ENCODE measurements at places on chromosomes 7 and 10. TPM values are rescaled to one million over a fixed set of nuclear protein-coding genes. Genes with fewer than 3 reads are reported as not detected.

GRCh38 chr10:49359349-49360270, 36.3 kb downstream of the DRGX start:
- DNase-seq = no peak

GRCh38 chr10:17782921-17783665, 26.1 kb upstream of the MRC1 start:
- no peak for DNase-seq

DNA sequence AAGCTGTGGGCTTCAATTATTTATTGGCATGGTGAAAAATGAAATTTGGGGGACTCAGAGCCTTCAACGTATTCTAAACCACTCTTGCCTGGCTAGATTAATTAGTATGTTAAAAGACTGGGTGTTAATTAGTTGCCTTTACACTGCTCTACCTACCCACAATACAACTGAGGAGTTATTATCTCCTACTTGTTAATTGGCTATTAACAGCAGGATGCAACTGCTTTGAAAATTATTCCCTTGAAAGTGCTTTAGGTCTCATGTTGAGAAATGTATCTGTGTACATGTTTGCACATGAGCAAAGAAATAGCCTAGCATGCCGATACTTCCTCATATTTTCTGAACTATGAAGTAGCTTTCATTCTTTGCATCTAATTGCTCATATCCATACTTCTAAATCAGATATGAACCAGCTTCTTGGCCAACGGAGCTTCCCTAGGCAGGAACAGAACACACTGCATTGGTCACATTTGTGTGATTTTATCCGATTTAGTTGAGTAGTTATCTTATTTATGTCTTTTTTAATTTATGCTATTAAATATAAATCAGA, 155.8 kb downstream of the GPAM start:
- DNase-seq = no peak

DNA sequence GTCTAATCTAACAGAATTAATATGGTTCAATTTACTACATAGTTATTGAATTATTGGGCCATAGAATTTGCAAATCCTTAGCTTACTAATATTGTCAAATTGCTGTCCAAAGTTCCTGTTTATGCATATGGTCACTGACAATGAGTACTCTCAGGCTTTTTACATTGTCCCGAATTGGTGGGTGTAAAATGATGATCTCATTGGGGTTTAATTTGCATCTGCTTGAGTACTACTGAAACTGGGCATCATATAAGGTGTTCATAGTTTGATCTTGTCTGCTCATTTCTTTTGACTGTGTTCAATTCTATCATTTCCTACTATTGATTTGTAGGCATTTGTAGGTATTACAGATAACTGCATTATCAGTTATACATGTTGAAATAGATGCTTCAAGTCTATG, 12.7 kb downstream of the ABCA13 start:
- no peak for DNase-seq

DNA sequence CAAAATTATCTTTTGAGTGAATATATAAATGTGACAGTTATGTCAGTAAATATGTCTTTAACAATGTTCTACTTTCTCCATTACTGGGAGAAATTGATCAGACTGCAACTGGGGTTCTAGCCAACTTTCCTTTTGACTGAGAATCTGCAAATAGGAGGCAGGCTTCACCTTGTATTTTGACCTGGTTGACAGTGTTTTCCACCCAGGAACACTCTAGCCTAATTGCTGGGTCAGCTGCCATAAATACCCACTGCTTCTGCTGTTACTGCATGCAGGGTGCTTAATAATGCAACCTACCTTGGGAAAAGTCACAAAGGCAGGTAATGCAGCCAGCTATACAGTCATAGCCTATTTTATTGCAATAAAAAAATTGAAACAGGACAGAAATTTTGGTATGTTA, 319.0 kb downstream of the DGKB start:
- DNase-seq = no peak

GRCh38 chr7:133207687-133208086, 45.2 kb upstream of the EXOC4 start:
- DNase-seq = no peak

GRCh38 chr7:11527707-11528106, 304.3 kb downstream of the THSD7A start:
- DNase-seq = no peak

- DNase-seq = no peak
Observed at GRCh38 chr10:50593523-50594376, 30.0 kb downstream of the SGMS1 start.

PCDH15 gene
- polyA plus RNA-seq = 0.31 TPM

ENTPD7 gene
- 1.8 TPM for polyA plus RNA-seq
